ENCODE measurements at places on chromosomes 4 and X.

GRCh38 chr4:70601422-70602039 is 9.5 kb downstream of the AMBN start:
- DNase-seq: peak; percentile 84

- no peak for DNase-seq
Measured at GRCh38 chrX:18722500-18723071, 15.1 kb downstream of the PPEF1 start.

DNA sequence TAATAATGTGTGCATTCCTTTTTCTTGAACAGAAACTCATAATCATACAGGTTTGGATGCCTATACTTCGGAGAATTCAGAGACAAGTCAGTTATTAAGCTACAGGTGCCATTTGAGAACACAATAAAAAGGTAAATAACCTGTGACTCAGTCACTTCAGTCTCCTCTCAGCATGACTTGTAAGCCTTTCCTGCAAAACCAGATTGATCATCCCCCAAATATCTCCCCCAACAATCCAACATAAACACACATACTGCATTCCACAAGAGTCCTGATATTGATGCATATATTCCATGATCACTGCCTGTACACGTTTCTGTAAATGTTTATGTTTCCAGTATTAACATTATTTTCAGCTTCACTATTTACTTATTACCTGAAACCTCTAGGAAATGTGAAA is 110.8 kb downstream of the PWWP3B start:
- DNase-seq: no peak

GRCh38 chr4:25306518-25307057 is 6.0 kb upstream of the ZCCHC4 start:
- DNase-seq: no peak

GRCh38 chr4:108168671-108169523 is at the start of gene LEF1:
LEF1 (minus strand) TSS chr4:108168932; CDS start chr4:108167767, 1,165 bp downstream.
- DNase-seq: peak; percentile 16
